ENCODE measurements at places on chromosomes 2 and 18.
A peak's percentile ranks its signal among the peaks of the same experiment; 100 is the strongest.

DNA sequence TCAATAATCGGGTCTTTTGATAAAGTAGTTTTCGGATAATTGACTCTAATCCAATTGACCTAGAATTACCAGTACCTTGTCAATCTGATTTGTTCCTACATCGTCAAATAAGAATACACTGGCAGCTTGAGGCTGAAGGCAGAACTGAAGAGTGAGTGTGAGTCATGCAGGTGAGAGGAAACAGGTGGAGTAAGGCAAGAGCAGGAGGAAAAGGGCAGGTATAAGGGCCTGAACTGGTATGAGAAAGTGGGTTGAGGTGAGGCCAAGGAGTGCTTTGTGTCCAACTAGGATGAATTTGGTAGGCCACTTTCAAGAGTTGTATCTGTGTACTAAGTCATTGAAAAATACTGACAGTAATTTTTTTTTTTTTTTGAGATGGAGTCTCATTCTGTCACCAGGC, 186.0 kb downstream of the ZNF385B start:
- DNase-seq, result no peak

DNA sequence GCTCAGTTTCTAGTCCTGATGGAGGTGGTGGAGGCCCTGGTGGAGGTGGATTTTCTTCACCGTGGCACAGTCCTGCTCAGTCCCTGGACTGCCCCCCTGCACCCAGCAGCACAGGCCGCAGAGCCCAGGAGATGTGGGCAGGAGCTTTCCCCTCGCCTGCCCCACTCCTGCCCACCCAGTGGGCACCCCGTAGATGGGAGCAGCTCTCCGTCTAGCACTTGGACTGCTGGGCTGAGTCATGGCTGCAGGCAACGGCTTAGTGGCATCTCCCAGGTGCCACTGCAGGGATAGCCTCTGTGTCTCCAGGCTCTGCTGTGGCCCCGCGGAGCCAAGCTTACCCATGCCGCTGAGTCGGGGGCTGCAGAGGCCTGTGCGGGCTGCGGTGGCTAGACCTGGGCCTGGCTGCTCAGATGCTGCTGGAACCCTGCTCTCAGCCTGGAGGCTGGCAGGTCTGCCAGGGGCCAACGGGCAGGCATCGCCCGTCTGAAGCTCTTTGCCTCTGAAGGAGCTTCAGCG, 92.3 kb upstream of the CTDP1 start:
- DNase-seq, result peak; percentile 4

- DNase-seq, result no peak
Measured at GRCh38 chr2:203543898-203544328, 8.8 kb upstream of the RAPH1 start.

DNA sequence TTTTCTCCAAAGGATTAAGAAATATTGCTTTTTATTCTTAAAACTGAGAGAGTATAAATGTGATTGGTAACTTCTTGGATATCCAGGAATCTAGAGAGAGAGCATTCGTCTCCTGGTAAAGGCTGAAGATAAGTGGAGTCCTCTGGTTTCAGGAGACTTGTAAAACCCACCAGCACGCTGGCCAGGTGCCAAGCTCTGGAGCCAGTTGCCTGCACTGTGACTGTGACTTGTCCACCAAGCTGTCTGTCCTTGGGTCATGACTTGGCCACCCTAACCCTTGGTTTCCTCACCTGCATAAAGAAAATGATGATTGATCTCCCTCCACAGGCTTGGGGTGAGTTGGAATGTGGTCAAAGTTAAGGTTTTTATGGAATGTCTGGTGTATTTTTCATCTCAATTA, 185.4 kb upstream of the NCKAP5 start:
- DNase-seq, result no peak

GRCh38 chr2:96927405-96928171, 57.7 kb upstream of the SEMA4C start:
- no peak for DNase-seq

GRCh38 chr2:239202343-239202742, 198.5 kb downstream of the HDAC4 start:
- peak; percentile 11 for DNase-seq

DNA sequence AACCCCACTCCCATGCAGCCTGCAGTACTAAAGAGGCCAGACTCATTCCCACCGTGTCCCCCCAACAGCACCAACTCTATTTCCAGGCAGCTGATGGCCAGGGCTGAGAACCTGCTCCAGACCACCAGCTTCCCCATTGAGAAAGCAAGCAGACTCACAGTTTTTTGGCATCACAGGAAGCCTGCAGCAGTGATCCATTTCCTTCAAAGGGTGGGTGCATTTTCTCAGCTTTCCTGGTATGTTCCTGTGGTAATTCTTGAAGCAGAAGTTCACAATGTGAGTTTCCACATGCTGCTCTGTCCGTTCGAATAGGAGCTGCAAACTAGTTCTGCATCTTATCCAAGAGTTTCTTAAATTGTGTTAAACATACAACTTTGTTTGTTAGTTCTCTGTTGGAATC, 1249.6 kb upstream of the FAM98A start:
- no peak for DNase-seq

DNA sequence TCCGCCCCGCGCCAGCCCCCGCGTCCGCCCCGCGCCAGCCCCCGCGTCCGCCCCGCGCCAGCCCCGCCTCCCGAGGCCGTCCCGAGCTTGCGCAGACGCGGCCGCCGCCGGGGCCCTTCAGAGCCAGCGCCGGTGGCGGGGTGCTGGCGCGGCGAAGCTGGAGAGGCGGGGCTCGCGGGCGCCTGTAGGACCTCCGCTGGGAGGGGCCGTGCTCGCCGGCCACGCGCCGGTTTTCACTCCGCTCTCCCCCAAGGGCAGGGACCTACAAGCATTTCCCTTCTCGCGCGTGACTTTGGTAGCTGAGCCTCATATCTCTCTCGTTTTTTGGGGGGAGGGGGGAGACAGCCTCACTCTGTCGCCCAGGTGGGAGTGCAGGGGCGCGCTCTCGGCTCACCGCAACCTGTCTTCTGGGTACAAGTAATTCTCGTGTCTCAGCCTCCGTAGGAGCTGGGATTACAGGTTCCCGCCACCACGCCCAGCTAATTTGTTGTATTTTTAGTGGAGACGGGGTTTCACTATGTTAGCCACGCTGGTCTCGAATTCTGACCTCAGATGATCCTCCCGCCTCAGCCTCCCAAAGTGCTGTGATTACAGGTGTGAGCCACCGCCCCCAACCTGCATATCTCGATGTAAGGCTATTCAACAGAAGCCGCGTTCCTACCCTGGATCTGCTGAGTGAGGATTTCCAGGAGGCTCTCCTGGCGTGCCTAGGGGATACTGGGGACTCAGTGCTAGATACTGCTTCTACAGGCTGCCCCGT, at the start of gene ZNF514:
Gene ZNF514, minus strand, starts transcription at position 159 of the 760 bp plus-strand sequence. CDS start 6,595 bp downstream, outside the sequence.
- peak; percentile 78 for DNase-seq

DNA sequence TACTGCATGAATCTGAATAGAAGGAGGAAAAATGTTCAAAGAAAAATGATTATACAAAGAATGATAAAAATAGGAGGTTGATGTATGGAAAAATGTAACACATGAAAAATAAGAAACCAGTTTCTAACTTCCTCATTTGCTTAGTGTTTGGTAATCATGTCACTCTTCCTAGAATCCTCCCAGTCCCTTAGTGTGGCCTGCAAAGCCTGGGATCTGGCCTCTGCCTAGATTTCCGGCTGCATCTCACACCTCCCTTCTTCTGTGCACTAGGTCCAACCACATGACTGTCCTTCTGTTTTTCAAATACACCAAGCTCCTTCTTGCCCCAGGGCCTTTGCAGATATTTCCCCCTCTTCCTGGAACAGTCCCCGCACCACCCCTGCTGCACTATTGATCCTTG, 76.8 kb upstream of the RBMS1 start:
- DNase-seq, result no peak

DNA sequence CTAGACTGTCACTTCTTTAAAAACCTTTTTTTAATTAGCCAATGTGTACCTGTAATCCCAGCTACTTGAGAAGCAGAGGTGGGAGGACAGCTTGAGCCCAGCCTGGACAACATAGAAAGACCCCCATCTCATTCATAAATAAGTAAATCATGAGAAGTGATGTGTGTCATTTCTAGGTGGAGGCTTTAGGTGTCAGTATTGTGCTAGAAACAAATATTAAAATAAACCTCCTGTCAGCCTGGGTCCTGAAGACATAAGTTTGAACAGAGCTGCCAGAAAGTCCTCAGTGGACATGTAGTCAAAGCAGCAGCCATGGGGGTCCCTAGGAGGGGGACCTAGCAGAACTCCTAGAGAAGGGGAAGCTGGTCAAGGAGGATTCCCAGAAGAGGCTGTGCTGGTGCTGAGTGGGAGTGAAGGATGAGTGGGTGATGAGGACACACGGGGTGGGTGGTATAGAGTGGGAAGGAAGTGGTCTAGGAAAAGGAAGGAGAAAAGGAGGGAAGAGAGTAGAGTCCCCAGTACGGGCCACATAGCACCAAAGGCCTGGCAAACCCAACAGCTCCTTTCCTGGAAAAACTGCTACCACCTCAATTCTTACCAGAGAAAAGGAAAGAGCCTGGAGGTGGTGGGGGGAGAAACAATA, 316.6 kb upstream of the NCKAP5 start:
- DNase-seq, result no peak

DNA sequence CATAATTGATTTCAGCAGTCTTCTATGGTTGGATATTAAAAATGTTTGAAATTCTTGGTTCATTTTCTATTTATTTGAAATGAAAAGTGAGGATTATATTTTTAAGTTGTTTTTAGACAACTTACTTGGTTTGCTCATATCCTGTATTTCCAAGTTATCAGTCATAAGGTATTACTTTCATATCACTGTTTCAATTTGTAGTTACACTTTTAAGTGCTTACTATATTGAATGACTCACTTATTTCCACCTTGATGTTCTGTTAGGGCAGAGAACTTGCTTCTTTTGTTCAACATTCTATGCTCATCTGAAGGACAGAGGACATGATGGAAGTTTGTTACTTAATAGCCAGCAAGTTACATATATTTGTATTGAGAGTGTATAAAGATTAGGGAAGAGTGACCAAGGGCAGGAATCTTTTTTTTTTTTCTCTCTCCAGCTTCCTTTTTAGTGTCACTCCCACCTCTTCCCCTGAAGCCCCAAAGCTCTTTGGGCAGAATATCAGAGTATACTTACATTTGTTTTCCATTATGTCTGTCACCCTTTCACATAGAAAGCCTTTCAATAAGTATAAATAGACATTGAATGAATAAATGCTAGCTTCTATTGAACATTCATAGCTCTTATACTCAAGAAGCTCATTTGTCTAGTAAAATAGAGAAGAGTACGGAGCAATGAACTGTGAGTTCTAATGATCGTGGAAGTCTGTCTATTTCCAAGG, 28.1 kb downstream of the PIK3C3 start:
- no peak for DNase-seq

DNA sequence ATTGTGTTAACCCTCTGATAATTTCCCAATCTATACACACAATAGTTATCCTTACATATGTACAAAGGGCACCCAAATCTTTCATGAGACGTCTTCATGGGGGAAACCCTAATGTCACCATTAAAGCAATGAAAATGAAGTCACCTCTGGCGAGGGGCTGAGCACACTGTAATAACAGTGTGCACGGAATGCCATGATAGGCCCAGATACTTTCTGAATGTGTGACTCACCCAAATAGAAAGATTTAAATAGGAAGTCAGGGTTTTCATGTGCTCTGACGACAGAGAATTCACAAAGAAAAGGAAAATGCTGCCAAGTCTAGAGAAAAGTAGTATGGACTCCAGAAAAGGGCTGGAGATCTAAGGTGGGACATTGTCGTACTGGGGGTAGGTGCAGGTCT, 128.3 kb downstream of the SATB2 start:
- no peak for DNase-seq

- DNase-seq, result no peak
Measured at GRCh38 chr2:176291335-176291734, 22.1 kb downstream of the MTX2 start.

- DNase-seq, result no peak
Measured at GRCh38 chr2:130975729-130976128, 117.5 kb downstream of the FAM168B start.

GRCh38 chr18:9092665-9093064, 9.8 kb upstream of the NDUFV2 start:
- DNase-seq, result no peak

- no peak for DNase-seq
Measured at GRCh38 chr18:13356032-13356431, 137.5 kb downstream of the LDLRAD4 start.

- no peak for DNase-seq
Measured at GRCh38 chr2:25955869-25956535, 26.3 kb downstream of the KIF3C start.

- no peak for DNase-seq
Measured at GRCh38 chr2:85988175-85988913, 99.6 kb upstream of the ST3GAL5 start.

GRCh38 chr2:221762496-221762895, 190.4 kb upstream of the EPHA4 start:
- DNase-seq, result no peak

- no peak for DNase-seq
Measured at GRCh38 chr2:201808027-201808426, 1.7 kb downstream of the CDK15 start.

DNA sequence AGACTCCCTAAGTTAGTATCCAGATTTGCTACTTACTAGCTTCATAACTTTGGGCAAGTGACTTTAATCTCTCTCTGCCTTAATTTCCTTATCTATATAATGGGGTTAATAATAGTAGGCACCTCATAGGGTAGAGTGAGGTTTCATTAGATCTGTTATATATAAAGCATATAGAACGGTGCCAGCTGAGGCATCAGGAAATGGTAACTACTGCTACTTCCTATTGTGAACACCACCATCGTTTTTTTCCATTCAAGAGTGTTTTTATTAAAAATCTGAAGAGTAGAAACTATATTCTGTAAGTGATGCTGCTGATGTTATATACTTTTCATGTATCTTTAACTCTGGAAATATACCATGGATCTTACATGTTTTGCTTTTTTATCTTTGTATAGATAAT, 44.3 kb downstream of the MALT1 start:
- no peak for DNase-seq

- no peak for DNase-seq
Measured at GRCh38 chr2:132640116-132640515, 29.9 kb downstream of the LYPD1 start.

DNA sequence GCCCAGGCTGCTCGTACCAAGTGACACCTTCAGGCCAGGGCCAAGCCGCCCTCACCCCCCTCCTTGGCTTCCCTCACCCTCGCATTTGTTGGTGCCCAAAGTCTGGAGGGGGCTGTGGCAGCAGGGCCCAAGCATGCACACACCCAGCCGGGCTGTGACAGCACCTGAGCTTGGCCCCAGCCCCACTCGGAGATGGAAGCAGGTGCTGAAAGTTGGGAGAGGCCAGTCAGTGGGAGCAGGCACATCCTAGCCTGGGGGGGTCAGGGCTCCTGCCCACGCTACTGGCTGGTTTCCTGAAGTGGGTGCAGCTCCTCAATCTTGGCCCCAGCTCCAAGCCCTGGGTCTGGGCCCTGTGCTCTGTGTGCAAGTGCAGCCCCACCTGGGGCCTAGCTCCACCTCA, 228.0 kb downstream of the RDH14 start:
- DNase-seq, result no peak

DNA sequence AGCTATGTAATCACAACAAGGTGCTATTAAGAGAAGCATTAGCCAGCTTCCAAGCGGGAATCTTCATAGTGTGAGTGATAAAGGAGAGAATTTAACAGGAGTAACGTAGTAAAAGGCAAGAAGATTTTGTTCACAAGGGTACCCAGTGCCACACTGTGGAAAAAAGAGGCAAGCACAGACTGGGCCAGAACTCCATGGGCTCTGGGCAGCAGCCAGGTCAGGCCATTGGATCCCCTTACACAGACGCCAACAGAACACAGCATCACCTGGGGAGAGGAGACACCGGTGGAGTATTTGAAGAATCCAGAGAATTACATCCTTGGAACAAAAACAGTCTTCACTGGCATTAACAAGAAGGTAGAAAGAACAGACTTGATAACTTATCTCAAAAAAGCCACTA, 21.2 kb downstream of the AMER3 start:
- no peak for DNase-seq

GRCh38 chr2:240499309-240500301, 58.2 kb downstream of the ANKMY1 start:
- no peak for DNase-seq

Data from activated CD8-positive, alpha-beta memory T cell treated with anti-CD3 and anti-CD28 coated beads, Interleukin-2, amount 50 U/mL, for 4 hours (primary cell).